ENCODE measurements at places on chromosomes 3 and 15.

DNA sequence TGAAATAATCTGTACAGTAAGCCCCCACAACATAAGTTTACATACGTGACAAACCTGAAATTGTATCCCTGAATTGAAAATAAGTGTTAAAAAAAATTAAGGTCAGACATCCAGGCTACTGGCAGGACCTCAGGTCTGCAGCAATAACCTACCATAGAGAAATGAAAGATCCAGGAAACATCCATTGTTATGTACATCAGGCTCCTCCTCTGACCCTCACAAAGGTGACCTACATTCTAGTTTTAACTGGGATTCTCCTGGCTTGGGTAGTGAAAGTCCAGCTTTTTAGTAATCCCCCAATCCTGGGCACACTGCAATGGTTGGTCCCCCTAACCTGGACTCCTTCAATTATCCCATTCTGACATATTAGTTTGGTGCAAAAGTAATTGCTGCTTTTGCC is 749.6 kb upstream of the LMCD1 start:
- DNase-seq: no peak

DNA sequence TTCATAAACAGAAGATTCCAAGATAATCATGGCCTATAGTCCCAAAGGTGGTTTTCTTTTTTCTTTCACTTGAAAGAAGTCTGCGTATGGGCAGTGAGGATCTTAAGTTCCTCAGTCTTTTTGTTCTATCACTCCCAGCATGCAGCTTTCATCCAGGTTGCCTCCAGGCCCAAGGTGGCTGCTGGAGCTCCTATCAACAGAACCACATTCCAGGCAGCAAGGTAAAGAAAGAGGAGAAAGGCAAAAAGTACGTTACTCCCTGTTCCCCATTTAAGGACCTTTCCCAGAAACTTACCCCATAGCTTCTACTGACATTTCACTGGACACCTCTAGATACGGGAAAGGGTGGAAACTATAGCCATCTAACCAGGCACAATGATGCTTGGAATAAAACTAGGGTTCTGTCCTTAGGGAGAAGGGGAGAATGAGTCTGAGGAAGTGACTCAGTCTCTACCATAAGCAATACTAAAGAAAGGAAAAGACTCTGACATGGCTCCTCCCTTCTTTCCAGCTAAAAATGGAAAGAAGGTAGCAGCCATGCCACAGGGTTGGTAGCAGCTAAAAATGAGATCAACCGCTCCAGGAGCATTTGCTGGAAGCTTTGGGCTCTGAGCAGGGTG is 313.9 kb upstream of the NR2E3 start:
- DNase-seq: peak; percentile 59

GRCh38 chr3:62638316-62638715 is 236.9 kb downstream of the CADPS start:
- no peak for DNase-seq

- DNase-seq: no peak
Observed at GRCh38 chr3:9229879-9230278, 19.6 kb downstream of the SRGAP3 start.

GRCh38 chr3:46019707-46020106 is 7.6 kb downstream of the XCR1 start:
- peak; percentile 10 for DNase-seq

DNA sequence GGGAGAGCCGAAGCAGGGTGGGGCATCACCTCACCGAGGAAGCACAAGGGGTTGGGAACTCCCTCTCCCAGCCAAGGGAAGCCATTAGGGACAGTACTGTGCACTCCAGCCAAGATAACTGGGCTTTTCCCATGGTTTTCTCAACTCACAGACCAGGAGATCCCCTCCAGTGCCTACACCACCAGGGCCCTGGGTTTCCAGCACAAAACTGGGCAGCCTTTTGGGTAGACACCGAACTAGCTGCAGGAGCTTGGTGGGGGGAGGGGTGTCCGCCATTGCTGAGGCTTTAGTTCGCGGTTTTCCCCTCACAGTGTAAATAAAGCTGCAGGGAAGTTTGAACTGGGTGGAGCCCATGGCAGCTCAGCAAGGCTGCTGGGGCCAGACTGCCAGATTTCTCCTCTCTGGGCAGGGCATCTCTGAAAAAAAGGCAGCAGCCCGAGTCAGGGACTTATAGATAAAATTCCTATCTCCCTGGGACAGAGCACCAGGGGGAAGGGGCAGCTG is 129.6 kb upstream of the LMCD1 start:
- DNase-seq: no peak

GRCh38 chr3:49469037-49469935 is 781 bp upstream of the DAG1 start:
- peak; percentile 80 for DNase-seq

DNA sequence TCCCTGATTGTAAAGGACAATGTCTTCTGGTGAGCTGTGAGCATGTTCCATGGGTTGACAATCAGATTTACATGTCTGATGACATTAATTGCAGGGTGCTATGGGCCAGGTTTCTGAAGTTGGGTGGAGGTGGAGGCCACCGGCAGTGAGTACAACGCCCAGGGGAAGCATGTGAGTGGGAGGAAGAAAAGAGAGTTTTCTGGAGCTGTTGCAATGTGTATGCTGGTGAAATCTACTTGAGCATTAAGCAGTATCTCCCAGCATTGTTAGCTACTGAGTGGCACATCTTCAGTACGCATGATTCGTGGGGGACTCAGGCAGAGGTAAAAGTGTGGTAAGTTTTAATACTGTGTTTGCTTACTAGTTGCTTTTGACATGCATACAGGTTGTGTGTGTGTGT is 26.6 kb downstream of the TMEM45A start:
- no peak for DNase-seq

GRCh38 chr15:85754989-85755388 is 39.7 kb downstream of the KLHL25 start:
- no peak for DNase-seq

DNA sequence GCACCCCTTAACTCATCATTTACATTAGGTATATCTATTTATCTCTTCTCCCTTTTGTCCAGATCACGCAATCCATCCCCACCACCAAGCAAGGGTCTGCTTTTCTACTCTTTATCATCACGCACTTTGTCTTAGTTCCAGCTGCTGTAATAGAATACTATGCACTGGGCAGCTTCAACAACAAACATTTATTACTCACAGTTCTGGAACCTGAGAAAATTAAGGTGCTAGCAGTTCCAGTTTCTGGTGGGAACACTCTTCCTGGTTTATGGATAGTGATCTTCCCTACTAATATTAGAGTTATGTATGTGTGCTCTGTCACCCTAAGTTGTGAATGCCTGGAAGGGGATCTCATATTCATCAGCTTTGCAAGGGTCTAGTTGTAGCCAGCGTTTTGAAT is 687.0 kb downstream of the NTRK3 start:
- peak; percentile 65 for DNase-seq

DNA sequence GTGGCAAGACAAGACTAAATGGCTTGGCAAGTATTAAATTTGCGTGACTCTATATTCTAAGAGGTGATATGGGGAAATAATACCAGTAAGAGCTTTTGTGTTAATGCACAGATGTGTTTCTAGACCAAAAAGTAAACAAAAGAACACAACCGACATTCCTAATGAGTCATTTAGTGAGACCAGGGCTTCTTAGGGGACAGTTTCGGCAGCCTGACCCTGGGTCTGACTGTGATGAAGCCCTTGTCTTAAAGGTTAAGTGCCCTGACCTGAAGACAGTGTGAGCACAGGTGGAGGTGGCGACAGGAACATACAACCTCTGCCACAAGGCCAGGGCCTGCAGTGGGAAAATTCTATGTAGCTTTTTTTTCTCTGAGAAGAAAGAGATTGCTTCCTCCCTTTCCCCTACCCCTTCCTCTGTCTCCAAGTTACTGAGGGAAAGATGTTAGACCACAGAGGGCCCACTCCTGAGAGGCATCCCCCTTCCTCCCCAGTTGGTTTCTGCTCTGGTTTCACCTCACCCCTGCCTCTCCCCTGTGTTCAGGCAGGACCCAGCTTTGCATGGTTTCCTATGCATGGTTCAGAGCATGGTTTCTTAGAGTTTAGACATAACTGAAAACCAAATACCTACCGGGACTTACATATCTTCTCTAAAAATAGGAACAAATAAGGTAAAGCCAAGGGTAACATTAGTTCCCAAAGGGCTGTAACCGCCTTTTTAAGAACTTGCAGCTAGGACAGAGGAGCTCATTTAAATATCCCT is 24.8 kb upstream of the CMTM7 start:
- DNase-seq: peak; percentile 41

DNA sequence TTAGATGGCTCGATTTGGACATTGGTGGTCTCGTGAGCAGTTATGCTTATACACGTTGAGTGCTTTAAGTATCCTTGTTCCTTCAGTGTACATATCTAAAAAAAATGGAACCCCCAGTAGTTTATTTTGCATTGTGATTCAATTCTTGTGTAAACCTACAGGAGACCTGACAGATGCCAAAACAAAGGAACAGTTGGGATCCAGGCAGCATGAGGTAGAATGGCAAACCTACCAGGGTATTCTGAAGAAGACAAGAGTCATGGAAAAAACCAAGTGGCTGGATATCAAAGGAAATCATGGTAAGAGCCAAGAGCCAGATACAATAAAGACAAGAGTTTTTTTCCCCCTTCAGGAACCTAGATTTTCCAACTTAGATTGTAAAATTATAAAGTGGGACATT is 2.0 kb downstream of the TMEM62 start:
- no peak for DNase-seq

GRCh38 chr3:114566162-114566755 is 272.4 kb downstream of the TIGIT start:
- no peak for DNase-seq

DNA sequence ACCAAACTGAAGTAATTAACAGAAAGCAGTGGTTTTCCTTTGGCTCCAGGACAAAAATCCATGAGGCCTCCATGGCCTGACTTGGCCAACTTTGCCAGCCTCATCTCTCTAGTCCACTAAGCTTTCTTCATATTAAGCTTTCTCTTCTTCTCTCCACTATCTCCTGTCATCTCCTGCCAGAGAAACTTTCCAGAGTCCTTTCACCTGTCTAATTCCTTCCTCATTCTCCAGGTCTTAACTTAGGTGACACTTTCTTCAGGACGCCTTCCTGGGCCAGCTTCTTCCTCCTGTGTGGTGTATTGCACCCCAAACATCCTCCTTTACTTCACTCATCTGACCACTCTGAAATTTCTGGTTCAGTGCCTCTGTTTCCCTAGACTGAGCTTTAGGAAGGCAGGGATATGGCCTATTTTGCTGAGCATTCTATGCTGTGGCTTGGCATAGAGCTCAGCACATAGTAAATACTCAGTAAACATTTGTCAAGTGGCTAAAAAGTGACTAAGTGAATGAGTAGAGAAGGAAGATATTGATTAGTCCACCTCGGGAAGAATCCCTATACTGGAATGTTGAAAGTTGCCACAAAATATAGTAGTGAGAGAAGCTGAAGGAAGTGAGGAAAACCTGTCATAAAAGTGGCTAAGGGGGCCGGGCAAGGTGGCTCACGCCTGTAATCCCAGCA is 34.6 kb upstream of the IGF2BP2 start:
- no peak for DNase-seq

DNA sequence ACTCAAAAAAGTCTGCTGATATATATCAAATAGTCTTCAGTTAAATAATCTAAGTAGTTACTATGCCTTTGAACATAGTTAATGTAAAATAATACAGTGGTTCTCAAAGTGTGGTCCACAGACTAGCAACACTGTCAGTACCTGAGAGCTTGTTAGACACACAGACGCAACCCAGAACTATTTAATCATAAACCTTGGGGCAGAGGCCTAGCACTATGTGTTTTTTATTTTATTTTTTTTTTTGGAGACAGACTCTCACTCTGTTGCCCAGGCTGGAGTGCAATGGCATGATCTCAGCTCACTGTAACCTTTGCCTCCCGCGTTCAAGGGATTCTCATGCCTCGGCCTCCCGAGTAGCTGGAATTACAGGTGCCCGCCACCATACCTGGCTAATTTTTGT is 34.7 kb downstream of the GRAMD1C start:
- DNase-seq: no peak

GRCh38 chr15:80020731-80021130 is 38.7 kb upstream of the ZFAND6 start:
- DNase-seq: no peak

- DNase-seq: no peak
Observed at GRCh38 chr3:4581498-4581897, 88.3 kb downstream of the ITPR1 start.

DNA sequence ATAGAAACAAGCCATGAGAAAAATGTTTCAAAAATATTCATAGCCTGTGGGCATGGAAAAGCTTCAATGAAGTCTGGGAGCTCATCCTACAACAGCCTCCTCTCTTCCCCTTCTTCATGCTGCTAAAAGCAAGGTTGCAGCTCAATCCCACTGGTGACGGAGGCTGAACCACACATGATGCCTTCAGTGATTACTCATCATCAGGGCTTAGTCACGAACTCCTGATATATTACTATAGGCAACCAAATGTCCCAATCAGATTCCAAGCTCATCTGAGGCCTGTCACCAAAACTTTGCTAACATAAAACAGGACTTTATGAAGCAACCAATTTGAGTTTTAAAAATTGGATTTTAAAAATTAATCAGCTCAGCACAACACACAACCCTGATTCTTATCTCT is 24.0 kb upstream of the SLC24A5 start:
- peak; percentile 73 for DNase-seq

DNA sequence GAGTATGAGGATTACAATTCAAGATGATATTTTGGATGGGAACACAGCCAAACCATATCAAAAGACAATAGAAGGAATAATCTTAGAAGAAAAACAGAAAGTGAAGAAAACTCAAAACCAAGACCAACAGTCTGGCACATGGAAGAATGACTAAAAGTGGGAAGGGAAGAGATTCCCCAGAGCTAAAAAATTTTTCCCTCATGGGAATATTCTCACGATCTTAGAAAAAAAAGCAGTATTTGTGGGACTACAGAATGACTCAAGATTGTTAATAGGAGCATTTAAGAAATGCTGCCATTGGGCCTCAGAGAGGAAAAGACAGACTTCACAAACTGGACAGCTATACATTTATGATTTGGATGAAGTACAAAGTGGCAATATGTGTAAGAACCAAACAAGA is 18.3 kb downstream of the OSTN start:
- peak; percentile 73 for DNase-seq

- DNase-seq: no peak
Observed at GRCh38 chr3:71964170-71964569, 179.2 kb upstream of the PROK2 start.

DNA sequence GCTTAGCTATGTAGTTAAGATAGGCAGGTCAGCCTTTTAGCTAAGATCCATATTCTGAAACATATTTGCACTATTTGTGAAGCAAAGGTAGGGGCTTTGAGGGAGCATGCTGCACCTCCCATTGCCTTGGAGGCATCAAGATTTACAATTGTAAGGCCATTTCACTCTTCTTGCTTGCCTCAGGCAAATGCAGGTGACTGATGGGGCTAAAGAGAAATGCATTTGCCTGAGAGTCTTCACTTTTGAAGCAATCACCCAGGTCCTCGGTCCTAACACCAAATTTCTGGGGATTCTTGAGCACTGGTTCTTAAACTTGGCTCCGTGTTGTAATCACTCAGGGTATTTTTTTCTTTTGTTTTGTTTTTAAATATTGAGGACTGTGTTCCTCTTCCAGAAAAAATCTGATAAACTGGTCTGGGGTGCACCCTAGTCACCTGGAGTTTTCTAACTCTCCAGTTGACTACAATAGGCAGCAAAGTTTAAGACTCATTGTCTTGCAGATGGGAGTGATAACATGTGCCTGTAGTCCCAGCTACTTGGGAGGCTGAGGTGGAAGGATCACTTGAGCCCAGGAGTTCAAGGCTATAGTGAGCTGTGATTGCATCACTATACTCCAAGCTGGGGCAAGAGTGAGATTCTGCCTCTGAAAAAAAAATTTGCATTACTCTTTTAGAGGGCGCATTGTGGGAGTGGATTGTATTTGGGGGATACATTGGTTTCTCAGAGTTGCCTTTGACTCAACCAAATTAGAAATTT is 68.1 kb downstream of the EOMES start:
- DNase-seq: no peak
